Renal cortical epithelial cell (primary cell): ENCODE measurements at places on chromosomes 16 and 17. TPM values are rescaled to one million over a fixed set of nuclear protein-coding genes. Genes with fewer than 3 reads are reported as not detected.

CNGB1 gene
- 0.35 and 0.60 TPM in 2 replicates for total RNA-seq

CRYBA1 gene
- not detected in 2 replicates for total RNA-seq

ZNF750 gene
- total RNA-seq: not detected in 2 replicates

SMIM5 gene
- total RNA-seq: 0.20 and 1.6 TPM in 2 replicates

CES3 gene
- total RNA-seq: 0.69 and 1.3 TPM in 2 replicates

GOSR2 gene
- total RNA-seq: 34.2 and 58.2 TPM in 2 replicates

FTSJ3 gene
- total RNA-seq: 76.1 and 100 TPM in 2 replicates

PITPNM3 gene
- 2.3 and 3.1 TPM in 2 replicates for total RNA-seq

KRT33B gene
- not detected in 2 replicates for total RNA-seq

RNF227 gene
- total RNA-seq: 1.0 and 4.7 TPM in 2 replicates

FBXO39 gene
- total RNA-seq: 0.20 TPM in 1 of 2 replicates, not detected in the other

ABCA3 gene
- 13.2 and 16.5 TPM in 2 replicates for total RNA-seq

ADAM11 gene
- under 0.01 and 0.20 TPM in 2 replicates for total RNA-seq

CYGB gene
- 10.3 and 49.8 TPM in 2 replicates for total RNA-seq

FSCN2 gene
- 3.1 and 4.7 TPM in 2 replicates for total RNA-seq

RAMP2 gene
- total RNA-seq: not detected in 2 replicates

CDH5 gene
- total RNA-seq: 0.65 and 0.87 TPM in 2 replicates

ZCCHC14 gene
- total RNA-seq: 4.9 and 24.8 TPM in 2 replicates
